Activated T-helper 1 cell treated with Interleukin-2 at 50 U/mL for 16 hours (primary cell): ENCODE measurements at places on chromosomes 5 and 9.

GRCh38 chr5:16536246-16536645 is 70.6 kb upstream of the ZNF622 start:
- DNase-seq, result no peak

DNA sequence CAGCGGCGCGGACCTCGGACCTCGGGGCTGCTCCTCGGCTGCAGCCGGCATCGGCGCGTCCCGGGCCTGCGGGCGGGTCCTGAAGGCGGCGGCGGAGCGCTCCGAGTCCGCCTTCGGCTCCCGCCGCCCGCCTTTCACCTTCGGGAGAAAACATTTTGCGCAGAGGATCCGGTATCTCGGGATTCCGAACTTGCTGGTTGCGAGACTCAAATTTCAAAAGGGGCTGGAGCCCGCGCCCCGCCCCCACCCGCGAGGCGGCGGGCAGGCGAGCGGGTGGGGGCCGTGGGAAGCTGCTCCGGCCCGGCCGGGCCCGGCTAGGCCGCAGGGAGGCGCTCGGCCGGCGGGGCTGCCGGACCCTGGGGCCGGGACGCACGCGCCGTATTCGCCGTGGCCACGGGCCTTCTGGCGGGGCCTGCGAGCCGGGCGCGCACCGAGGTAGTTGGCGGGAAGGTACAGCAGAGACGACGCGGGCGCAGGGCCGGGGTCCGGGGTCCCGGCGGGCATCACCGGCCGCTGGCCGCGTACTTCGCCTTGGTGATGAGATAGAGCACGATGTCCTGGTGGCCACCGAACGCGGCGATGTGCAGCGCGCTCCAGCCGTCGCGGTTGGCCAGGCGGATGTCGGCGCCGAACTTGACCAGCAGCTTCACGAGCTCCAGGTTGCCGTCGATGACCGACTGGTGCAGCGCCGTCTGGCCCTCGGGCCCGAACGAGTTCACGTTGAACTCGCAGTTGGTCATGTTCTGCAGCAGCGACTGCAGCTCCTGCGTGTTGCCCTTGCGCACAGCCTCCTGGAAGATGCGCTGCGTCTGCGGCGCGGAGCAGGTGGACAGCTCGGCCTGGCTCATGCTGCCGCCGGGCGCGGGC is 757 bp downstream of the NRARP start:
- no peak for DNase-seq

- no peak for DNase-seq
These were observed 30.5 kb upstream of the DAB2IP start for GRCh38 chr9:121620777-121621449.

- DNase-seq, result no peak
These were observed 435.6 kb downstream of the EFNA5 start for GRCh38 chr5:107235167-107235566.

- DNase-seq, result no peak
These were observed 54.7 kb downstream of the SH3RF2 start for GRCh38 chr5:145991044-145991575.

GRCh38 chr5:57698802-57699201 is 216.2 kb upstream of the ACTBL2 start:
- DNase-seq, result no peak

DNA sequence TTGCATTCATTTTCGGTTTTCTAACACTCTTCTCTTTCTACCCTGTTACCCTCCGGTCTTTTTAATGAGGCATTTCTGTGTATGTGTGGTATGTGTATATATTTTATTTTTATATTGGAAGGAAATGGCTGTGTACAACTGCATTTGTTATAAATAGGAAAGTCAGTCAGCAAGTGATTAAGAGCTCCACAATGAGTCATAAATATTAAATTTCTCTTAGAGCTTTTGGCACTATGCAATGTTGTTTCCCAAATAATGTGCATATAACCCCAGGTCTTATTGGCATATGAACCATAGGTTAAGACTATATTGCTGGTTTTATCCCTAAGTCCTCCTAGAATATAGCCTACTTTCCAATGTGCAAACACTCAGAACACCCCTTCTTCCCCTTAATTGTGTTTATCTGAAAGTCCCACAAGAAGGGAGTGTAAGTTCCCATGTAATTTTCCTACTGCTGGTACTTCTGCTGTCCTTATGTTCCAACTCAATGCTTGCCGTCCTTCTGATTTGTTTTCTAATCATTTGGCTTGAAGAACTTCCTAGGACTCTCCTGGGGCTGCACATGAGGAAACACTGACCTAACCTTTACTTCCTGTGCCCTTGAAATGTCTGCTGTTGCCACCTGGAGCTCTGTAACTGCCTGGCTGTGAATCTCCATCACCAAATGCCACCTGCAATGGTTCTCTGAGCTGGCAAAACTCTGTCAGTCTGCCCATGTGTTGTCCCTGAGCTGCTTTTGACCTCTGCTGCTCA is 65.5 kb upstream of the PCSK5 start:
- DNase-seq, result no peak

- DNase-seq, result no peak
These were observed 1.2 kb upstream of the ADAMTS6 start for GRCh38 chr5:65482736-65483545.

DNA sequence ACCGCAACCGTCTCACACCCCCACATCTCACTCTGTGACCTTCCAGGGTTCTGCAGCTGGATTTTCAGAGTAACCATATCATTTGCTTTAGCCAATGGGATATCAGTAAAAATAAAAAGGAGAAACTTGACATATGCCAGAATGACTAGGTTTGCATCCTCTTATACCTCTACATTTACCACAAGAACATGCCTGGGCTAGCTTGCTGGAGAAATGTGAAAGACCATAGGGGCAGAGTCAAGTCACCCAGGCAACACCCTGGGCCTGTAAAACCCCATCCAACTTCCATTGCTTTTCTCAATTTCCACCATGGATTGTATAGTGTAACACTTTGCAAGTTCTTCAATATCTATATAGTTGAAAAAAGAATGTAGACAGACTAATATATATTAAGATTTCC is 731.1 kb downstream of the PTPRD start:
- DNase-seq, result no peak

DNA sequence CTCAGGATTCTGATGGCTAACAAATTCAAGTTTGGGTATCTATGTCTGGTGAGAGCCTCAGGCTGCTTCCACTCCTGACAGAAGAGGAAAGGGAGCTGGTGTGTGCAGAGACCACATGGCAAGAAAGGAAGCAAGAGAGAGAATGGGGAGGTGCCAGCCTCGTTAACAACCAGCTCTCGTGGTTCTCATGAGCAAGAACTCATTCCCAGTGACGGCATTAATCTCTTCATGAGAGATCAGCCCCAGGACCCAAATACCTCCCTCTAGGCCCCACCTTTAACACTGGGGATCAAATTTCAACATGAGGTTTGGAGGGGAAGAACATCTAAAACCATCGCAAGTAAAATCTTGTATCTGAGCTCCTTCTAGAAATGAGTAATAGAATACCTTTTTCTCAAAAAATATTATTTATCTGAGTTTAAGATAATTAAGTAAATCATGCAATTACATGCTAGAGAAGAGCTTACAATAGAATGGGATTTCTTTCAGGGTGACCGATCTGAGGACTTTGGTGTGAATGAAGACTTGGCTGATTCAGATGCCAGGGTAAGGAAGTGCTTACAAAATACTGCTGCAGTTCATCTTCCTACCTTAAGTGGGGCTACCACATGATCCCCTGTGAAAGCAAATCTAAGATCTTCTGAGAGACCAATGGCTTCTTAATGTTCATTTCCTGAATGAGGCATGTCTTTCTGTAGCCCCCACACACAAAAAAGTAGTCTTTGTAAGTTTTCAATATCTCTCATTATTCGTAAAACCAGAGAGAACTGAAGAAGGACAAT is 11.5 kb downstream of the ANXA1 start:
- no peak for DNase-seq

- no peak for DNase-seq
These were observed 518.9 kb downstream of the PRELID2 start for GRCh38 chr5:145316282-145316681.

DNA sequence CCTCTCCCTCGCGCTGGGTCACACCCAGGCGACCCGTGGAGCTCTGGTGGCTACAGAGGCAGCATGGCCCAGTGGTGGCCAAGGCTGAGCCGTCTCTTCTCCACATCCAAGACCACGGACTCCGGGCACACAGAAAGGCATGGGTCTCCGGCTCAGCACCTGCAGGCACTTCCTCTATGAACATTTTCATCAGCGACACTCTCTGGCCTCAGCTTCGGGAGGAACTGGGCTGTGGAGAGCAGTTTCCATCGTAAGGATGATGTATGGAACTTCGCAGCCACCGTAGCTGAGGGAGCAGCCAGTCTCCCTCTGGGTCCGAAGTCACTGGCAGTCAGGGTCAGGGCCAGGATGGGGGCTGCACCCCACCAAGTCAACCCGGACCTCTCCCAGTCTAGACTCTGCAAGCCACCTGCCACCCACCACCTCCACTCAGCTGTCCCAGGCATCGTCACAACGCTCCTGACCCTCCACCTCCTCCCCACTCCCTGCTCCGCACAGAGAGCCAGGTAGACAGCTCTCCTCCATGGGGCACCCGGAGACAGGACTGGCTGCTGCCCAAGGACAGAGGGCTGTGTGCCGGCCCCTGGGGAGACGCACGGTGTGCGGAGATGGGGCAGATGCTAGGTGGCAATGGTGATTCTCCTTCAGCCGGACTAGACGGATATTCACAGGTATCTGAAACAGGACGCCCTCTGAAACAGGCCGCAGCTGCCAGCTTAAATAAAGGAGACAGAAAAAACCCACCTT is 9.7 kb downstream of the QSOX2 start:
- DNase-seq, result no peak

- no peak for DNase-seq
These were observed 40.0 kb downstream of the CCNH start for GRCh38 chr5:87372705-87373104.

- peak; percentile 77 for DNase-seq
These were observed 31.2 kb upstream of the AFAP1L1 start for GRCh38 chr5:149240354-149240998.

DNA sequence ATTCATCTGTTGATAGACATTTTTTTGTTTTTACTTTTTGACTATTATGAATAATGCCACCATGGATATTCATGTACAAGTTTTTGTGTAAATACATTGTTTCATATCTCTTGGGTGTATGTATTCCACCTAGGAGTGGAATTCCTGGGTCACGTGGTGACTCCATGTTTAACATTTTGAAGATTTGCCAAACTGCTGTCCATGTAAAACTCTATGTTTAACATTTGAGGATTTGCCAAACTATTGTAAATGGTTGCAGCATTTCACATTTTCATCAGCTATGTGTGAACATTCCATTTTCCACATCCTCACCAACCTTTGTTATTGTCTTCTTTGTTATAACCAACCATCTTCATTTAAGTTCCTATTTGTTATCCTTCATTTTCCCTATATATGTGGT is 12.2 kb downstream of the TMEFF1 start:
- no peak for DNase-seq

DNA sequence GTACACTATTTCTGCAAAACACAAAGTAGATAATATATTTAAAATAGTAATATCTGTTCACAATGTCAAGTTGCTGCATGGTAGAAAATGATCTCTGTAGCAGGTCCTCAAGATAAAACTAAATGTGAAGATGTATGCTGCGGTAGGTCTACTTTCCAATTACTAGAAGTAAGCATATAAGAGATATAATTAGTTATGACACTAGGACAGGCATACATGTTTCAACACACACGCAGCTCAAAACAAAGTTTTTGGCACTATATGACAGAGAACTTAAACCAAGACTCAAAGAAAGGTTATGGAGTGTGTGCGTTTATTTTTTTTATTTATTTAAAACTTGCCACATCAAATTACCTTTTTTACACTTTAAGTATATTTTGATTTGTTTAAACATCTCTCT is 23.5 kb downstream of the BNC2 start:
- DNase-seq, result no peak

DNA sequence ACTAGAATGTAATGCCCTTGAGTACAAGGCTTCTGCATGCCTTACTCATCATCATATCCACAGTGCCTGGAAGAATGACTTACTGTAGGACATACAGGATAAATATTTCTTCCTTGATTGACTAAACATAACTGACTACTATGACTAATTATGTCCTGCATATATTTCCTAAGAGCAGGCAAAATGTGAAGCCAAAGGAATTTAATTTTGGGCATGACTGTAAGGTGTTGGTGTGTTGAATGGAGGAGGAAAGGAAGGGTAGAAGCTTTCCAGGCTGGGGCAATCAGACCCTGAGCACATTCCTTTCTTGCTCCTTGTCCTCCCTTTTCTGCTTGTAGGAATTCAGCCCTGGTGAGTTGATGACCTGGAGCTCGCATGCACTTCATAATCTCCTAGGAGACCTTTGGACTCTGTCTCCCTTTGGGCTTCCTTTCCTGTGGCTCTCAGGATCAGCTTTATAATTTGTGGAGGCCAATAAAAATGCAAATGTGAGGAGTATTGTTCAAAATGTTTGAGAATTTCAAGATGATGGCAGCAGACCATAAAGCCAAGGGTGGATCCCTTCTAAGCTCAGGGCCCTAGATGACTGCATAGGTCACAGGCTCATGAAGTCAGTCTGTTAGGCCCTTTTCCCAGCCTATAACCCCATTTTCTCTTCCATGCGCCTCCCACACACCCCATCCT is 174.0 kb downstream of the HMHB1 start:
- DNase-seq, result no peak

GRCh38 chr5:95070866-95071265 is 214.0 kb downstream of the MCTP1 start:
- DNase-seq, result no peak

- DNase-seq, result no peak
These were observed 226.9 kb downstream of the CEMIP2 start for GRCh38 chr9:71541436-71541835.

- no peak for DNase-seq
These were observed 22.1 kb downstream of the LRRC70 start for GRCh38 chr5:62600560-62601252.

DNA sequence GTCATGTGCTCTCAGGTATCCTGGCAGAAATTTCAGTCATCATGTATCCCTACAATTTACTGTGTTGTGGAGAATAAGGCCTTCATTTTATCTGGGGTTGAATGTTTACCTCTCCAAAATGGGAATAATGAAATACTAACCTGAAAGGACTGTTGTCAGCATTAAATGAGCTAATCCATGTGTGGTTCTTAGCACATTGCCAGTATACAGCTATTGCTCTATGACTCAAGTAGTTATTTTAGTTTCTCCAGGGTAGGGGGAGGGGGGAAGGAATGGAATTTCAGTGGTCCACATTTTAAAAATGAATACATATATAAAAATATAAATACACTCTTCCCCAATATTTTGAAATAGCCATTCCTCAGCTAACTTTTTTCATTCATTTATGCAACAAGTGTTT is 3.5 kb downstream of the PAM start:
- DNase-seq, result no peak

- no peak for DNase-seq
These were observed 3.1 kb downstream of the CXXC5 start for GRCh38 chr5:139651043-139651834.

DNA sequence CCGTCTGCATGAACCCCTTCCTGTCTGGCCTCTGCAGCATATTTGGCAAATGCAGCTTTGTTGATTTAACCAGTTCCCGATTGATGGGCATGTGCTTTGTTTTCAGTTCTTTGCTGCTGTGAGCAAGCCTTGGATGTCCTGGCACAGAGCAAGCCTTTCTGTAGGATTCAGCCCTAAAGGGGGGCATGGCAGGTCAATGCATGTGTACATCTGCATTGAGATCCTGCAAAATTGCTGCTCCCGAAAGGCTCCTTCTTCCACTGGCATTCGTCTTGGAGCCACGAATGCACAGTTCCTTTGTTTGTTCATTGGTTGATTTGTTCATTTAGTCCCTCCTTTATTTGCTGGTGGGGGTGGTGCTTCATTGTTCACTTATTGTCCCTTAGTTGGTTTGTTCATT is 34.8 kb downstream of the COL5A1 start:
- no peak for DNase-seq
